ENCODE measurements at places on chromosomes 13 and 19. TPM values are rescaled to one million over a fixed set of nuclear protein-coding genes. Genes with fewer than 3 reads are reported as not detected.
A peak's percentile ranks its signal among the peaks of the same experiment; 100 is the strongest.

GRCh38 chr13:28342251-28342650 is 152.7 kb downstream of the FLT1 start:
- DNase-seq, result no peak

The CGB5 gene
- total RNA-seq, result not detected

GRCh38 chr19:51016798-51017683 is 2.5 kb downstream of the KLK10 start:
- no peak for DNase-seq

- peak; percentile 63 for DNase-seq
Measured at GRCh38 chr19:35495107-35496064, 5.1 kb upstream of the KRTDAP start.

DNA sequence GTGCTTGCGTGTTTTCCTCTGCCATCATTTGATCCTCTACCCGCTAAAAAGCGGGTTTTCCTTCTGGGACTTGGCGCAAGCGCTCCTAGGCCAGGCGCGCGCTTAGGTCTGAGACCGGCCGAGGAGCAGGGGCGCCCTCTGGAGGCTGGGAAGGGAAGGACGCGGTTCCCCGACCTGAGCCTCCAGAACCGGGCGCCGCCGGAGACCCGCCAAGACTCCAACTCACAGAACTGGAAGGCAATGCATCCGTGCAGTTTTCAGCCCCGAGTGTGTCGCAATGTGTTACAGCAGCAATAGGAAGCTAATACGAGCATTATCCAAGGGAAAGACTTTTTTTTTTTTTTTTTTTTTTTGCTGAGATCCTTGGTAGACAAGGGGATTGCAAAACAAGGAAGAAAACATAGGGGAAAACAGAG is 190.9 kb downstream of the COL4A1 start:
- peak; percentile 47 for DNase-seq

DNA sequence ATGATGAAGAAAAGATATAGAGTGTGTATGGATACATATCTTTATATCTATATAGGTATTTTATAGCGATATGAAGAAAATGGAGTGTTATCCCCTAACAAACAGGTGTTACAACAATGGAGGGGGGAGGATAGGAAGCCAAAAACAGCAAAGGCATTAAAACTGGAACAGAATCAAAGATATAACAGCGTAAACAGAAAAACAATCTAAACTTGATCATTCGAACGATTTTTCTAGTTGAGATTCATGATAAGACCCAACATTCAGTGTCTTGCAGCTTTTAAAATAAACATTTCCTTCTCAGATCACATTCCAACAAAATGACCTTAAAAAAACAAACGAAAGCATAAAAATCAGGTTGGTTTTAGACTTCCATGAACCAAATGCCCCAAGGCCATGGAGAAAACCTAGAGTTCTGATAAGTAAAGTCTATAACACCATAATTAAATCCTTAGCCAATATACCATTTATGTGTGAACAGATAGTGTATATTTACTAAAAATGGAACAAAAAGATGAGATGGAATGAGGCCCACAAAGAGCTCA is 55.7 kb downstream of the CAB39L start:
- no peak for DNase-seq

The SIGLEC10 gene
- 0.38 TPM for total RNA-seq

DNA sequence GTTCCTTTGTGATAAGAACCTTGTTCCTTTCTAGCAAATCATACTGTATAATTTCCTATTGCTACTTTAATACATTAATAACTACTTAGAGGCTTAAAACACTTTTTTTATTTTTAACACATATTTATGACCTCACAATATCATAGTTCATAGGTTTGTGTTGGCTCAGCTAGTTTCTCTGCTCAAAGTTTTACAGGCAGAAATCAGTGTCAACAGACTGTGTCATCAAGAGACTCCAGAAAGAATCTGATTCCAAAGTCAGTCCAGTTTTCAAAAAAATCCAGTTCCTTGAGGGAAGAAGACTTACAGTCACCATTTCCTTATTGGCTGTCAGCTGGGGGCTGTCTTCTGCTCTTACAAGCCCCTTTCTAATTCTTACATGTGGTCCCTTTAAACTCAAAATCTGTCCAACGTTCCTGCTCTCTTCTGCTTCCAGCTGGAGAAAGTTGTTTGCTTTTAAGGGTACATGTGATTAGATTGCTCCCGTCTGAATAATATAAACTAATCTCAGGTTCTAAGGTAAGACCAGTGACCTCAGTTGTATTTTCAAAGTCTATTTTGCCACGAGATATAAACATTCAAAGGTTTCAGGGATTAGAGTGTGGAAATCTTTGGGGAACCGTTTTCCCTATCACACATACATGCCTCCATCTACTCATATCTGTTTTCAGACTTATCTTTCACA is 267.3 kb upstream of the SLITRK5 start:
- no peak for DNase-seq

All from left ventricle myocardium inferior (tissue), 1 donor.